ENCODE measurements at places on chromosomes 5 and 9. TPM values are rescaled to one million over a fixed set of nuclear protein-coding genes. Genes with fewer than 3 reads are reported as not detected.

Gene TAF11L6
- not detected for polyA plus RNA-seq

Gene TTC23L
- 0.44 TPM for polyA plus RNA-seq

DNA sequence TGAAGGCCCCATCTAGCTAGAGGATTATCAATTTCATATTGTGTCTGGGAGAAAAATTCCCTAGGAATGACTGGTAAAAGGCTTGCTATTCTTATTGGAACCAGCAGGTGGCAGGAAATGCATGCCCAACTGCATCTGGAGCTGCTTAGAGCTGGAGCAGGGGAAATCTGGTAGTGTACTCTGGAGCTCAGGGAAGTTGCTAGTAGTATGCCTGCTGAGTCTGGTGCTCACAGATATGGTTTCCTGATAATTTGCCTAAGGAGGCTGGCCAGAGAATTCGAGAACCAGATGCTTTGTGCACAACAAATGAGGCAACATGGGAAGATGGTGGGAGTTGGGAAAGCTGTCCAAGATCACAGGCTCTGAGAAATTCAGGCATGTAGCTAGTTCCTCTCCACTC, 53.7 kb downstream of the G3BP1 start:
- DNase-seq, result peak; percentile 82

DNA sequence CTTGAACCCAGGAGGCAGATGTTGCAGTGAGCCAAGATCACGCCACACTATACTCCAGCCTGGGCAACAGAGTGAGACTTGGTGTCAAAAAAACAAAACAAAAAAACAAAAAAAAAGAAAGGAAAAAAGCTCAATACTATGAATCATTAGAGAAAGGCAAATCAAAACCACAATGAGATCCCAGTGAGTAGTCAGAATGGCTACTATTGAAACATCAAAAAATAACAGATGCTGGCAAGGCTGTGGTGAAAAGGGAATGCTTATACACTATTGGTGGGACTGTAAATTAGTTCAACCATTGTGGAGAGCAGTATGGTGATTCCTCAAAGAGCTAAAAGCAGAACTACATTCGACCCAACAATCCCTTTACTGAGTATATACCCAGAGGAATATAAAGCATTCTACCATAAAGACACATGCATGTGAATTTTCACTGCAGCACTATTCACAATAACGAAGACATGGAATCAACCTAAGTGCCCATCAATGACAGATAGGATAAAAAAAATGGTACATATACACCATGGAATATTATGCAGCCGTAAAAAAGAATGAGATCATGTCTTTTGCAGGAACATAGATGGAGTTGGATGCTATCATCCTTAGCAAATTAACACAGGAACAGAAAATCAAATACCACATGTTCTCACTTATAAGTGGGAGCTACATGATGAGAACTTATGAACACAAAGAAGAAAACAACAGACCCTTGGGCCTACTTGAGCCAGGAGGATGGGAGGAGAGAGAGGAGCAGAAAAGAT, 81.9 kb upstream of the ARRDC3 start:
- DNase-seq, result no peak

- DNase-seq, result no peak
These were observed 35.2 kb downstream of the ZNF366 start for GRCh38 chr5:72472031-72472430.

DNA sequence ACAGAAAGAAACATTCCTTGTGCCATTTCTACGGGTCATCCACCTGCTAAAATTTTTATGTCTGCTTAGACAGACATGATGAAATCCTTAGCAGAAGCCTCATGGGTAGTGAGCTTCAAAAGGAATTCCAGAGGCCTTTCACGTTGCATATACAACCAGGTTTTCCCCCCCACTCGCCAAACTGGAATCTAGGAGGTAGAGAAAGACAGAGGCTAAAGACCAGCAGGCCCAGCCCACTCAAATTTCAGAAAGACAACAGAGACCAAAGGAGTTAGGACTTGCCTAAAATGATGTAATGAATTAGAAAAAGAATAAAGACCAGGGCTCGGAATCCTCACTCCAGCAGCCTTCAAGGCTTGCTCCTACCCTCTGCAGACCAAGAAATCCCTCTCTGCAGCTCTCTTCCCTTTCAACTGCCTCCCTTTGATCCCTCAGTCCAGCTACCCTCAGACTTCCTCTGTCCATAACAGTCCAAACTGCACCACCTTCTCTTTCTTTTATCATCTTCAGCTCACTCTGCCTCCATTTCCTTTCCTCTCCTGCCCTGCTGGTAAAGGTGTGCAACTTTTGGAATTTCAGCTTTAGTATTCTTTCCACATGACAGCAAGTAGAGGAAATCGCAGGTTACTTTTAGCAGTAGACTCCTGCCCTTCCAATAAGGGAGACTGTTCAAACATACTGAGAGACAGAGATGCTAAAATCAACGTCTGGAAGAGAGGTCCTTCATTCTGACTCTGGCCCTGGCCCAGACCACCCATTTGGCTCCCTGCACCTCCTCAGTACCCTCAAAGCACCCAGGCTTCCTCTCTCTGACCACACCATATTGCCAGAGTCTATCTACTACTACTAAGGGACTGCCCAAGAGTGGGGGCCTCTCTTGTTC, 8.9 kb downstream of the B4GALT1 start:
- DNase-seq, result no peak

DNA sequence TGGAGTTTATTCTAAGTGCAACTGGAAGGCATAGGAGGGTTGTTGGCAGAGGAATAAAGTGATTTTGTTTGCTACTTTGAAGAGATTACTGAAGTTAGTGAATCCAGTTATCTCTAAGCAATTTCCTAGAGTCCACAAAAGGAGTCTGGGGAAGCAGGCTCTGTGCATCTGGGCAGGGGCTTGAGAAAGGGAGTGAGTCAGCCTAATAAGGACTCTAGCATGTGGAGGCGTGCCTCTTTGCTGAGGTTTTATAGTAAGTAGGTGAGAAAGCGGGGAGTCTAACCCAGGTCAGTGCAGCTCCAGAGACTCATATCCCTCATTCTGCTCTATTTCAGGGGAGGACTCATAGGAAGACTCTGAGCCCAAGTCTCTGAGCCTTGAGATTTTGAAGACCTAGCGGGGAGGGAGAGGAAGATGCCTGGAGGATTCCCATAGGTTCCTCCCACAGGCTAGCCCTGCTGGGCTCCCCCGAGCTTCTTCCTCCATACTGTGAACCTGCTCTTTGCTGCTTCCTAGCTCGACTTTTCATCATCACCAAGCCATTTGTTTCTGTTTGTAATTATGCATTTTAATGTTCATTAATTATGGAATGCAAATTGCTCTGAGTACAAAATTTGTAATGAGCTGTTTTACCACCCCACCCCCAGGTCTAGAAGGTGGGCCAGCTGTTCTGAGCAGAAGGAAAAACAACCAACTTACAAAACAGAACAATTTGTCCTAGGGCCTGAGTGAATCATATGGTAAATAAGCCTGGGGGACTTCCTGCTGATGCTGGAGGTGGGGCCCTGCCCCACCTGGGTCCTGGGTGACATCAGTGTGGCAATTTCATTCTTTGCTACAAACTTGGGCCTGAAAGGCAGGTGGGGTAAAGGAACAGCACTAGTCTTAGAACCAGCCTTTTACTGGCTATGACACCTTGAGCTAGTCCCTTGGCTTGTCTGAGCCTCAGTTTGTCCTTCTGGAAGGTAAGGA, 150.2 kb downstream of the TRIM32 start:
- no peak for DNase-seq

GRCh38 chr5:51411921-51412325, 28.7 kb downstream of the ISL1 start:
- no peak for DNase-seq

GRCh38 chr9:110047232-110047954, 160.6 kb downstream of the C9orf152 start:
- DNase-seq, result no peak
